ENCODE measurements at places on chromosomes 1 and 21. TPM values are rescaled to one million over a fixed set of nuclear protein-coding genes. Genes with fewer than 3 reads are reported as not detected.

The ACOT7 gene
- polyA plus RNA-seq: 34.0 TPM

The NBPF20 gene
- 2.9 TPM for polyA plus RNA-seq

The MROH7 gene
- 7.5 TPM for polyA plus RNA-seq

The CASQ1 gene
- 0.20 TPM for polyA plus RNA-seq

- DNase-seq: no peak
These were observed 25.9 kb downstream of the CACHD1 start for GRCh38 chr1:64495878-64496277.

- no peak for DNase-seq
These were observed 17.4 kb upstream of the CD1D start for GRCh38 chr1:158163000-158163947.

DNA sequence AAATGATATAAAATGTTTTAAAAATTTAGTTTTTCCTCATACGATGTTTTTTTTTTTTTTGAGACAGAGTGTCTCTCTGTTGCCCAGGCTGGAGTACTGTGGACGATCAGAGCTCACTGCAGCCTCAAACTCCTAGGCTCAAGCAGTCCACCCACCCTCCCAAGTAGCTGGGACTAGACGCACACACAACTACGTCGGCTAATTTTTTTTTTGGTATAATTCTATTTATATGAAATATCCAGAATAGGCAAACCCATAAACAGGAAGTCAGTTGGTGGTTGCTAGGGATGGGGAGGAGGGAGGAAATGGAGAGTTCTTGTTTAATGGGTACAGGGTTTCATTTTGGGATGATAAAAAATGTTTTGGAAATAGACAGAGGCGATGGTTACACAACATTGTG lies 56.5 kb downstream of the WARS2 start:
- DNase-seq: no peak

DNA sequence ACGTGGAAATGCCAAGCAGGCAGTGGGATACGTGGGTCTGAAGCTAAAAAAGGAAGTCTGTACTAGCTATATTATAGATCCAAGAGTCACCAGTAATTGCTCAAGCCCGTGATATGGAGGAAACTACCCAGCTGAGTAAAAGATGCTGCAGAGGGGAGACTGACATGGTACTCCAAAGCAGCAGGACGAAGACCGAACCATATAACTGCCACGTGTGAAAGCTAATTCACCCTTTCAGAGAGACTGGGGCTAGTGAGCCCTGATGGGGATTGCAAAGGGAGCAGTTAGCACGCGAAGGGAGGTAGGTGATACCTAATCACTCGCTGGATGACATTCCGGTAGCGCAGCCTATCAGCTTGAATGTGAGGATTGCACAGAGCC lies 316 bp downstream of the AP4B1 start:
- DNase-seq: no peak

- DNase-seq: peak; percentile 79
These were observed 734.2 kb upstream of the ADAMTS5 start for GRCh38 chr21:27700974-27701614.

- DNase-seq: no peak
These were observed 17.1 kb upstream of the EPHA2 start for GRCh38 chr1:16172964-16173446.

- DNase-seq: no peak
These were observed 49.3 kb downstream of the CD34 start for GRCh38 chr1:207861442-207862177.
